ENCODE measurements at places on chromosomes 5 and 9.
A peak's percentile ranks its signal among the peaks of the same experiment; 100 is the strongest.

DNA sequence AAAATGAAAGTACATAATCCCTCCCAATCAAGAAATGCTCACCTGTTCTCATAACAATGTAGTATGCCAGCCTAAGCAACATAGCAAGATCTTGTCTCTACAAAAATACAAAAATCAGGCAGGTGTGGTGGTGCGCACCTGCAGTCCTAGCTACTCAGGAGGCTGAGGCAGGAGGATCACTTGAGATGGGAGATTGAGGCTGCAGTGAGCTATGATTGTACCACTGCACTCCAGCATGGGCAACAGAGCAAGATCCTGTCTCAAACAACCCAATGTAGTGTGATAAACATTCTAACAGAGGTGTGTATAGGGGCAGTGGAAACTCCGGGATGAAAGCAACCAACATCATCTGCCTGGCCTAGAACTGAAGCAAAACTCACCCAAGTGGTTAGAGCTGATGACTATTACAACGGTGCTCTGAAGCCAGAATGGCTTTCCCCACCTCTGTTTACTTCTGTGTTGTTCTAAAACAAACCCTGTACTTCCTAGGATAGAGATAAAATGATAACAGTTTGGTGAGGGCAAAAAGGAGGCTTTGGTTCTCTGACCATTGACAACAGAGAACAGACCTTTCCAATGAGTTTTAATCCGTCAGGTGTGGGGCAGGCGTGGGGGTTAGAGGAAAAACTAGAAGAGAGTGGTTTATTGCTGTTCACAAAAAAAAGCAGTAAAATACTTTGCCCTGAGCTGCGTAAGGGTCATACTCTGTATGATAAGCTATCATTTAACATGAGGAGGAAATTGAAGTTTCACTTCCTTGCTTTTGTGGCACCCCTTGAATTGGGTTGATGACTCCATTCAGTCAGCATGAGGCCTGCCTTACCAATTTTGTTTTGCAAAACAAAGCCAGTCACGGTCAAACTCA, 18.9 kb downstream of the WNT8A start:
- DNase-seq, result no peak

DNA sequence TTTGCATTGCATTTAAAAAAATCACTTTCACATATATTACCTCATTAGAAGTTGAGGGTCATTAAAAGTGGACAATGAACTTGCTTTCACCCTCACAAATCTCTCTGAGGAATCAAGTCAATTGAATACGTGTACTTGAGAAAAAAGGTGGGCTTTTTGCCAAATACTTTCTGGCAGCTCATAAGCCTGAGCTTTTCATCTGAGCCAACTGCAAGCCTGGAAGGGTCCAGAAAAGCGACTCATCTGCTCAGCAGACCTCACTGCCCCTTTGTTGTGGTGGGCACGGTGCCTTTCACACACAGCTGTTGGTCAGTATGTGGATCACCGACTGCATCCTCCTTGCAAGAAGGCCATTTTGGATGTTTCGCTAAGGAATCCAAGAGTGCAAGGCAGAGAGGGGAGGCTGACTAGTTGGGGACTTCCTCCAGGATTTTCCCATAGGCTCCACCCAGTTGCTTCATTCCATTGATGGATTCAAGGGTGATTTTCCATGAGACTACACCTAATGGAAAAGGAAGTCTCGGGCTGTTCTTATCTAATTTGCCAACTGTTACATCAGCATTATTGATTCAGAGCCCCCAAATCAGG, 564.7 kb downstream of the PDE4D start:
- peak; percentile 72 for DNase-seq

DNA sequence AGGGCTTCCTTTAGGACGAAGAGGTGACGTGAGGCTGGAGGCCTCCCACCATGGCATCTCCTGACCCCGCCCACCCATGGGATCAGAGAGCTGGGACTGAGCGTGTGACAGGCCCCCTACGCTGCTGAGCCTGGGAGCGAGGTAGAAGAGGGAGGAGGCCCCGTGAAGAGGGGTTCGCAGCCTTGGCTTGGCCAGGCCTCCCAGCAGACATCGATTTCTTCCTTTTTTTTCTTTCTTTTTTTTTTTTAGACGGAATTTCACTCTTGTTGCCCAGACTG, 39.5 kb downstream of the PTGES start:
- no peak for DNase-seq

DNA sequence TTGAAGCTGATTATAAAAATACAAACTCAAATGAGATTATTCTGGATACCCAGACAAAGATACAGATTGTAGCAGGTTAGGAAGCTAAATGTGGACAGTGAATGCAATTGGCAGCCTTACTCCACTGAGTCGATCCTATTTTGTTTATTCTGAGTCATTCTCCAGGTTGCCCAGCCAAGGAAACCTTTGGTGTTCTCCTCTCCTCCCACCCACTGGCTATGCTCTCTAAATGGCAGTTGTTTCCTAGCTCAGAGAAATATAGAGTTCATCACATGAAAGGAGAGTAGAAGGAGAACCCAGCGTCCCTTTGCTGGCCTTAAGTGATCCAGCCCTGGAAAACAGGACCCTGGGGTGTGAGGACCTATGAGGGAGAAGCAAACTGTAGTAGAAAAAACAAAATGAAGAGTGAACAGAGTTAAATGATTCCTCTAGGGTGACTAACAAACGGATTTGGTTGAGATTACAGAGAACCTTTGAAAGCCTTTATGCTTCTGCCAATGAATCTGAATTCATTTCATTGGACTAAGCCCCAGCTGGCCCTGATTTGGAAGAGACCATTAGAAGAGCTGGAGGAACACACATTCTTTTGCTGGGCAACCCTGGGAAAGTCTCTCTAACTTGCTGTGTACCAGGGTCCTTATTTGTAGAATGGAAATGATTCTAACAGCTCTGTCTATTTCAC, 95.1 kb downstream of the BRINP1 start:
- DNase-seq, result no peak

GRCh38 chr9:137809040-137809576, 68.5 kb upstream of the CACNA1B start:
- no peak for DNase-seq

DNA sequence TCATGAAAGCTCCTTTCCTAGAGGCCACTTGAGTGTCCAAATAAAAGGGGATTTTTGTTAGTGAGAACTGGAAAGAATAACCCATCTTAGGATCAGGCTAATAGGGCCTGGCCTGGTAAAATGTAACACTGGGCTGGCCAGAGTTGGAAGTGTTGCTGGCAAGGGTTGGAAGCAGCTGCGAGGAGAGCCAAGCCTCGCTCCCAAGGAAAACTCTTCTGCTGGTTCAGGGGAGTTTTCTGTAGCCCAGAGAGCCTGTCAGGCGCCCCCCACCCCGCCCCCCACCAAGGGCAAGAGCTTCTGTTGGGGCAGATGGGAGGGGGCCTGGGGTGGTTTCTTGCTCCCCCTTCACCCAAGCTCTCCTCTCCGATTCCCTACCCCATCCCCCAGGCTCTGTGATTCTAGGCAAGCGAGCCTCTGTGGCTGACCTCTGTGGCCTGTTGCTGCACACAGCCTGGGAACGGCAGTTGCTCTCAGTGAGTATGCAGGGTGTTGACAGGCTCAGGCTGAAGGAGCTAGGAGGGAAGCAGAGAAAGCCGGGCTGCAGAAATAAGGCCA, 547.8 kb downstream of the CCDC171 start:
- peak; percentile 75 for DNase-seq

- no peak for DNase-seq
These were observed 32.2 kb downstream of the KCNV2 start for GRCh38 chr9:2749485-2749884.

DNA sequence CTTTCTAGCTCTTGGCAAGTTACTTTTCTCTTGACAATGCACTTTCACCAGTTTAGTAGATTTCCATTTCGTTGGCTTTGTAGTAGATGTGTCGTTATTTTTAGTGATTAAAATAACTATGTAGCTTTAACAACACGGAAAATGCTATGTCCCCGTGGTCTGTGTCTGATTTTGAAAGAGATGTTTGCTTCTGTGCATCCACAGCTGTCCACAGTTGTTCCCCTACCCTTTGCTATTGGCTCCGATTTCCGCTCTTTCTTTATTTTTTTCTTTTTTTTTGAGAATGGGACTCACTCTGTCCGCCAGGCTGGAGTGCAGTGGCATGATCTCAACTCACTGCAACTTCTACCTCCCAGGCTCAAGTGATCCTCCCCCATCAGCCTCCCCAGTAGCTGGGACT, 533.9 kb downstream of the IRX1 start:
- DNase-seq, result no peak

DNA sequence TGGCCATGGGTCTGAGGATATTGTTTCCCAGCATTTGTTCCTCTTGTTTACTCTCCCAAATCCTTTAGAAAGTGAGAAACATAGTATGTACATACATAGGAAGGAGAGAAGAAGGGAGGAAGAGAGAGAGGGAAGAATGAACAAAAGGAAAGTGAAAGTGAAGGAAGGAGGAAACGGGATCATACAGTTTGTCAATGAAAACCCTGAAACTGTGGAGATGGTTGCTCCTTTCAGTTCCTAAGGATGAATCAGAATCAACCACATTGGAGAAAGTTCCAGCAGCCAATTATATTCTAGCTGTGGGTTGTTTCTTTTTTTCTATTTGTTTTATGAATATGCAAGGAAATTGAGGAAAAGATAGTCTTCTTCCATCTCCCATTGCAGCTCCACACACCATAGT, 396.5 kb downstream of the MLLT3 start:
- no peak for DNase-seq

DNA sequence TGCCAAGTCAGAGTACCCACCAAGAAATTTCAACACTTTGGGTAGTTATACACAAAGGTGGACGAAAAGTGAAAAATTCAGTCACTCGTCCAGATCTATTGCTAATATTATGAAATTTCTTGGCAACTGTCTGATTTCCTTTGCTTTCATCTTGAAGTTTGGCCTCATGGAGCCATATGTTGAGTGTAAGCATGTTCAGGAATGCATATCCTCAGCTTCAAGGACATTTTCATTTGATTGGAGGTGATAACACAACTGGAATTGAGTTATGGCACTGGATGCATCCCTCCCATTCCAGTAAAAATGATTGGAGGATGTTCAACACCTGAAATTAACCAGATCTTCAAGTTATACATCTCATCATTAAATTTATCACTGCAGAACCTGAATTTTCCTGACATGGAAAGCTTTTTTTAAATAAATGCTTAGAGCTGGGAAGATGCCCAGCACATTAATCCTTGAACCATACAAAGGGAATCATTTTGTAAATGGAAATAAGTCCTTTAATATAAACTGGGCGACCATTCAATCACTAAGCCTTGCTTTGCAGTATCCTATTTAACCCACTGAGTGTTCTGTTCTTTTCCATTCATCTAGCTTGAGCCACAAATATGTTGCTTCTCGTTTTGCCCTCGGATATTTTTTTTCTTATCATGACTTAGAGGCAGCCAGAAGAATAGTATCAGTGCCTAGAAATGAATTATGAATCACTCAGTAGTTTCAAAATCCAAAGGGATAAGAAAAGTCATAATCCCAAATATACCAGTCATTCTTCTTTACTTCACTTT, 273.7 kb upstream of the PIK3R1 start:
- DNase-seq, result no peak

- no peak for DNase-seq
These were observed 85.9 kb downstream of the PAM start for GRCh38 chr5:102841021-102841420.

GRCh38 chr9:120236596-120236995, 343.4 kb downstream of the CDK5RAP2 start:
- no peak for DNase-seq

Data from right lung (tissue), 10 donors.